Bronchial epithelial cell (primary cell): ENCODE measurements at places on chromosomes 4 and X. TPM values are rescaled to one million over a fixed set of nuclear protein-coding genes. Genes with fewer than 3 reads are reported as not detected.

DNA sequence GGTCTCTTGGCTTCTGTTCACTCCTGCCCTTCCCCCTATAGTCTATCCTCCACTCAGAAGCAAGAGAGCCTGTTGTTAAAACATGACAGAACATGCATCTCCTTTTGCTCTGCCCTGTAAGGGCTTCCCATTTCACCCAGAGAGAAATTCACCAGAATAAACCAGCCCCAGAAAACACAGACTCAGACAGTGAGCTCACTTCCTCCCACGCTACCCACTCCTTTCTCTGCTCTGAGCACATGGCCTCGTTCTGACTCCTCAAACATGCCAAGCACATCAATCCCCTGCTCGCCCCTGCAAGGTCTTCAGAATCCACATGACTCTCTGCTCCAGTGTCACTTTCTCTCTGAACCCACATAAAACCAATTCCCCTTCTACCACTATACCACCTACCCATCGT is 50.4 kb downstream of the MID1 start:
- DNase-seq = peak; percentile 84

DNA sequence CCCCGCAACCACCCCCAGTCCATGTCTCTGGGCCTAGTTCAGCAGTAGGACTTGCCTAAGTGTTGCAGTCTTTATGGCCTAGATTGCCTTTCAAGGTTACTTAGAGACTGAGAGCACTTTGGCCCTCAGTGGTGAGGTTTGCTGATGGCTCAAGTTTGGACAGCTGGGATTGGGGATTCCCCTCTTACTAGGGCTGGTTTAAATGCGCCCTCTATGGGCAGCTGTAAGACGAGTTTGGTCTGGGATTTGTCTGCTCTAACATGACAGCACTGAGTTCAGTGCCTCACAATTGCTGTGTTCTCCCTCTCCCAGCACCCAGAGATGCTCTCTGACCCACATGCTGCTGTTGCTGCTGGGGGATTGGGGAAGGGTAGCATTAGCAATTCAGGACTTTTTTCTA is 23.1 kb downstream of the DACH2 start:
- DNase-seq = peak; percentile 50

- no peak for DNase-seq
Observed at GRCh38 chr4:2671267-2671895, 84.8 kb downstream of the TNIP2 start.

- DNase-seq = peak; percentile 72
Observed at GRCh38 chrX:107715331-107716117, 60.1 kb downstream of the TSC22D3 start.

DNA sequence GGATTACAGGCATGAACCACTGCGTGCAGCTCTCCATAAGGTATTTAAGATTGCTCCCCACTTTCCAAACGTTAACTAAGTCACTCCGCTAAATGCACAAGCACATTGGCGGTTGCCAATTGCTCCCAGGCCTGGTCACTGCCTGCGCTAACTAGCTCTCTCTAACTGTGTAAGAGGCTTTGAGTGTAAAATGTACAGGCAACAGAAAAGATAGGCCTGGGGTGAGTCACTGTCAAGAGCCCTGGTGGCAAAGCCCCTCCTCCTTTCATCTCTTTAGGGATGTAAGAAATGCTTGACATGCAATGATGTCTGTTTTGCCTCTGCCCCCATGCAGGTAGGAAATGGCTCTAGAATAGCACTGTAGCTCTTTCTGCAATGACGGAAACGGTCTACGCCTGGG is 329.7 kb upstream of the GATB start:
- DNase-seq = peak; percentile 15

DNA sequence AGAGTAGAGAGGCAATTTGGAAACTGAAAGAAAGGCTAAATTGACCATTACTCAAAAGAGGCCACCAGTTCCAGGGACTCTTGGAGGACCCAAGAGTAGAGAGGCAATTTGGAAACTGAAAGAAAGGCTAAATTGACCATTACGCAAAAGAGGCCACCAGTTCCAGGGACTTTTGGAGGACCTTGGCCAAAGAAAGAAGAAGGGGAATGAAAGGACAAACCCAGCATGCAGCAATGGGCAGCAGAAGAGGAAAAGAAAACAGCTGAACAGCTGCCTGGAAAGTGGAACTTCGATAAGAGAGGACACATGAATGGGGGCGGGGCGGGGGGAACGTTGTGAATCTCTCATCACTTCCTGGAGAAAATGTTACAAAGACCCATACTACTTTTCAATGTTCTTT is 80.8 kb downstream of the PALLD start:
- DNase-seq = no peak

GRCh38 chr4:66852843-66853242 is 692.5 kb downstream of the CENPC start:
- DNase-seq = no peak

DNA sequence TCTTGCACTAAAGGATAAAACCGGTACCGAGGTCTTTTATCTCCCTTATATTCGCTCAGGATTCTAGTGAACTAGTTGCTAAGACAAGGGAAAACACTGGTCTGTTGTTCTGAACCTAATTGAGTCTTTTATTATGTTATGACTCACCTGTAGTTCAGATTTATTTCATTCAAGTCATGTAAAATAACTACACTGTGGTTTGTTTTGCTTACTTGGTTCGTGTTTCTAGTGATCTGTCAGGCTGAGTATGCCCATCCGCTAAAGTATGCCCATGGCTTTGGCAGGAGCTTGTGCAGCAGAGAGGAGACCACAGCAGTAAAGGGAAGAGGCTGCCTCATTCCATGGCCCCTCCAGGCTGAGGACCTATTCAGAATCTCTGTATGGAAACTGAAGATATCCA is 126.1 kb downstream of the AFF1 start:
- DNase-seq = peak; percentile 89

DNA sequence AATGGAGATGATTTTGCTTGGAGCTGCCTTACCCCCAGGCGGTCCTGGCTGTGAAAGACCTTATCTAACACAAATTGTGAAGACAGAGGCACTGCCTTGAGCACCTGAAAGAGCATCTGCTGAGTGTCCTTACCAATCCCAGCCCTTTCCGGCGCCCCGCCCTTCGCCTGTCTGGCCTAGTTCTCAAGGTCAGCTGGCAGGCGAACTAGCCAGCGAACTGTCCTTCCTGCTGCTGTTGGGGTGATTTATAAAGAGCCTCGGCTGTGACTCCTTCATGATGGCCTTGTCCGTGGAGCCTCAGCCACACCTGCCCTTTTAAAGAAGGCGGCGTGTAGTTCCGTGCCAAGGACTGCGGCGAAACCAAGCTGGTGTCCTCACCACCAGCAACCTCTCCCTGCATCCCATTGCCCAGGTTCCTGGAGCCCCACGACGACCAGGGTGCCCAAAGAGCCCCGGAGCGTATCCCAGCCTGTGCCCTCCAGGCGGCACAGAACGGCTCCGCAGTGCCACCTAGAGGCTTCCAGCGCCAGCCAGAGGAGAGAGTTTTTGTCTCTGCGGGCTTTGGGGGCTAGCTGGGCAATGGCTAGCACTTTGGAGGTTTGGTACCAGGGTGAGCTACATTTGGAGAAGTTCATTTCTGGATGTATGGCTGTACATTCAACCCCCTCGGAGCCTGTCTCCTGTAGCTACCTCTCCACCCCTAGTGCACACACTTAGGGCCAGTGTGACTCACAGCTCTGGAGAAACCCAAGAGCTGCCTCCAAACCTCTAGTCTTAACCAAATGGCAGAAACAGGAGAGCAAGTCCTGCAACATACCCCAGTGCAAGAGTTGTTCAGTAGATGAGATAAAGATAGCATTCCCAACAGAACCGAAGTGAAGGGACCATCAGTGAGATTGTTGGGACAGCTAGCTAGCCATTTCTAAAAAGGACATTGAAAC is 36.8 kb upstream of the VMA21 start:
- DNase-seq = peak; percentile 3

- DNase-seq = no peak
Observed at GRCh38 chrX:17587366-17587765, 149.9 kb upstream of the SCML1 start.

GRCh38 chrX:153763989-153764755 is at the start of gene PLXNB3:
Gene PLXNB3 (plus strand): TSS chrX:153764249. CDS start chrX:153765536, 1,287 bp downstream.
- peak; percentile 68 for DNase-seq

DNA sequence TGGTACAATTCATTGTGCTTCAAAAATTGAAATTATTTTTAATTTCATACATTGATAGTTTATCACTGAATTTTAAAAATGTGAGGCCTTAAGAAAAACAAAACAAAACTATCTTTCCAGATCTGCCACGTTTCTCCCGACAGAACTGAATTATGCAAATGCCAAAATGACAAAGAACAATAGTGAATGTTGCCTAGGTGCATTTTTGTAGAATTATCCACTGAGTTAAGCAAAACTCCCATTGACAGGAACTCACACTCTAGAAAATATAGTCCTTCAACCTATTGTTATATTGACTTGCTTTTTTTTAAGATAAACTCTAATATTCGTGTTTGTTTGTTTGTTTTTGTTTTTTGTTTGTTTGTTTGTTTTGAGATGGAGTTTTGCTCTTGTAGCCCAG is 6.5 kb downstream of the PCGF3 start:
- no peak for DNase-seq

- DNase-seq = no peak
Observed at GRCh38 chr4:168212656-168213055, 105.9 kb downstream of the DDX60 start.

GRCh38 chr4:26807330-26807729 is 53.3 kb upstream of the STIM2 start:
- DNase-seq = no peak

- DNase-seq = no peak
Observed at GRCh38 chr4:113750296-113750695, 11.2 kb downstream of the CAMK2D start.

DNA sequence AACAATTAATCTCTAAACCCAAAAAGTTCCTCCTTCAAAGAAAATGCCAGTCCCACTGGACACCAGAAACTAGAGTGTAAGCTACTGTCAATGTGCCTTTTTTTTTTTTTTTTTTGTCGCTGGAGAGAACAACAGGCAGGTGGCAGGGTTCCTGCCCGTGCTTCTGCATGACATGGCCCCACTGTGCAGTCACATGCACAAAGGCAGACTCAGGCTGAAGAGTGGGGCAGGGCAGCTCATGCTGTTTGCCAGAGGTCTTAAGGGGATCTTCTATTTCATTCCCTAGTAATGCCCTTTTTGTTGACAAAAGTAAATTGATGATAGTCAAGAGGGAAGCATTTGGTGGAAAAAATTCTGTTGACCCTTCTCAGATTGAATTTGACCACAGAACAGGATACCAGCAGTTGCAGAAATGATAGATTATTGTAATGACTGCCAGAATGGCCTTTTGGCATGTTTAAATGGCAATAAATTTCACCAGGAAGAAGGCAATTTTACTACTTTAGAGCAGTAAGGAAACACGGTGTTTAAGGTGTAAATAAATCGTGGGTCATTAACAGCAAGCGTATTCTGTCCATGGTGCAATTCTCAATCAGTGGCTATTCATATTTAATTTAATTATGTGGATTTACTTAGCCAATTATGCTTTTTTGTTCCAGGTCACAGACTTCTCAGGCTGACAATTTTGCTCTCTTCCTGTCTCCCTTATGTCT is 80.9 kb downstream of the NKX6-1 start:
- no peak for DNase-seq

DNA sequence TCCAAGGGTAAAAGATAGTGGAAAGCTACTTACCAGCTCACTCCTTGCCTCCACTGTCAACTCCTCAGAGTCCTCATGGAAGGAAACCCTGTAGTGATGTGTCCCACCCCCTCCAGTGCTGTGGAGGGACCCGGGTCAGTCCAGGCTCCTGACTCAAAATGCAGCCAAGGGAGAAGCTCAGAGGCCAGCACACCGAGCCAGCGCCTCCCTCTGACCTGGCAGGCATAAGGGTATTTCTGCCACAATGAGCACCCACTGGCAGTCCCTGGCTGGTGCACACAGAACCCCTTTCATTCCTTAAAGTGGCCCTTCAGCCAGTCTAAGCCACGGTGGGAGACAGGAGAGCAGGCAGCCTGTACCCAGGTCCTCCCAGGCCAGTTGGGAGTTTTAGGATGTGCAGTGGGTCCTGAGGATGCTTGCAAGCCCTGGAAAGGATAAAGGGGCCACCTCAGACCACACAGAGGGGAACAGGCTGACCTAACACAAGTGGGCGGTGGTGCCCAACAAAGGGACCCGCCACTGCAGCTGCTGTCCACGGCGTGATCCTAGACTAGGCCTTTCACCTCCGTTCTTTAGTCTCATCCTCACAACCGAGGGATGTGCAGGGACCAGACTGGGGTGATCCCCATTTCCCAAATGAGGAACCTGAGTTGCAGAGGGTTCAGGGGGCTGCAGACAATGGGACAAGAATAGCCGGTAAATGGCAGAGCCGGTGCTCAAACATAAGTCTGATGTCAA is 5.7 kb downstream of the JAKMIP1 start:
- no peak for DNase-seq

DNA sequence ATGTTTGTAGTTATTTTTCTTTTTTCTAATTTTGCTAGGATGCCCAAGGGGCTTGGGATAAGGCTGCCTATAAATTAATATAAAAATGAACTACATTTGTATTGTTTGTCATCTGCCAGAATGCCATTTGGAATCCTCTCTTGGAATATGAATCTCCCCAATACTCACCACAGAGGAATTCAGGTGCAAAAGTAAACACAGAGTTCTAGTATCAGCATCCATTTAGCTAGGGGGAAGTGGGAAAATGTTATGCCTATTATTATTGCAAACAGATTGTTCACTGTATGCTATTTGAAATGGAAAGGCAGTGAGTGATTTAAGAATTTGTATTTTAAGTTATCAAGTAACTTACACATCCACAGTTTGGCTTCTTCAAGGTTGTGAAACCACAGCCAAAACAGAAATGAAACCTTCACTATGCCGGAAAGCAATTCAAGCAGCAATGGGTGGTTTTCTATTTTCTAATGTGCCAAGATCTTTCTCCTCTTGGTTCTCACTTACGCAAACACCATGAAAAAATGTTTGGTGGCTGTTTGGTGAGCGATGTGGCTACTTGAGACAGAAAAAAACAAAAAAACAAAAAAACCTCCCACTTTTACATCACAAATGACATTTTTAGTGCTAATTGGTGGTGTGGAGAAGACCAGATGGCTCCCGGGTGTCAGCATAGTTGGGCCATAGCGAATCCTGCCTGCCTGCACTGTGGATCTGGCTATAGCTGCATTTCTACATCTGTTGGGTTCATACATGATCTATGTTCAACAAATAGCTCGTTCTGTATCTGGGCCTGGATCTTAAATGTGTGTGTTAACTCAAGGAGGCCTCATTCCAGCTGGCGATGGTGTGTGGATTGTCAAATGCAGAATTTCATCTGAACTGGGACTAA is 200.8 kb upstream of the GIMD1 start:
- DNase-seq = peak; percentile 58

Gene TSPAN7
- total RNA-seq = 1.1 and 1.3 TPM in 2 replicates

Gene TKTL2
- under 0.01 TPM in 1 of 2 replicates, not detected in the other for total RNA-seq

Gene CYLC1
- not detected in 2 replicates for total RNA-seq

Gene LGI2
- total RNA-seq = not detected in 2 replicates

Gene RS1
- not detected in 2 replicates for total RNA-seq

Gene ARX
- not detected in 2 replicates for total RNA-seq

Gene MAGEA3
- not detected in 2 replicates for total RNA-seq

Gene TMPRSS11D
- 8.7 and 15.1 TPM in 2 replicates for total RNA-seq

Gene SLITRK4
- under 0.01 TPM in 2 replicates for total RNA-seq

Gene SCLT1
- 5.3 and 7.3 TPM in 2 replicates for total RNA-seq

Gene F8
- 0.26 and 0.64 TPM in 2 replicates for total RNA-seq

Gene USP17L25
- total RNA-seq = not detected in 2 replicates
